Karpas-422 (cell line): ENCODE measurements at places on chromosomes 7 and 10. TPM values are rescaled to one million over a fixed set of nuclear protein-coding genes. Genes with fewer than 3 reads are reported as not detected.

DNA sequence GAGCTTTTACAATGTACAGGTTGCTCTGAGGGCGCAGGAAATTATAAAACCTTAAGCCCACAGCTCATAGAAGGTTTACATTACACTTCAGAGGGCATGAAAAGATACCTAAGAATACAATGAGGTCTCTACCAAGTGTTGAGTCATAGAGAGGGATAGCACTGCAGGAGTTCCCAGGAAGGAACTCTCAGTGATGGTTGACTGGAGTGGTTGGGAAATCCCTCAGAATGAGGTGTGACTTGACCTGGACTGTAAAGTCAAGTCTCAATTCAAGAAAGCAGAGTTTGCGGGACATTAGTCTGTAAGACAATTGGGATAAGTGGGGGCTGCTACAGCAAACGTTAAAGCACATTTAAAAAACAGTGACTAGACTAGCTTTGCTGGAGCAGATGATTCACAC is 21.9 kb downstream of the TNKS2 start:
- DNase-seq = no peak

GRCh38 chr7:123682690-123683089 is 27.0 kb downstream of the LMOD2 start:
- peak; percentile 83 for DNase-seq

GRCh38 chr7:128112018-128112780 is 81.0 kb upstream of the LRRC4 start:
- no peak for DNase-seq

GRCh38 chr7:44987457-44987856 is 8.6 kb upstream of the MYO1G start:
- DNase-seq = no peak

Gene TSC22D4
- total RNA-seq = 40.4 and 97.3 TPM in 2 replicates

GRCh38 chr7:20785157-20786048 is 1.3 kb downstream of the SP8 start:
- no peak for DNase-seq
